ENCODE measurements at places on chromosomes 11 and 22. TPM values are rescaled to one million over a fixed set of nuclear protein-coding genes. Genes with fewer than 3 reads are reported as not detected.

KLHDC7B gene
- total RNA-seq = not detected

MFRP gene
- not detected for total RNA-seq

ZC3H12C gene
- 20.3 TPM for total RNA-seq

EMID1 gene
- 1.1 TPM for total RNA-seq

KDM4F gene
- total RNA-seq = not detected

FGF4 gene
- total RNA-seq = not detected

KBTBD3 gene
- total RNA-seq = 5.0 TPM

RAB38 gene
- 11.9 TPM for total RNA-seq

MUC6 gene
- total RNA-seq = not detected

AQP11 gene
- 0.65 TPM for total RNA-seq

FXYD2 gene
- total RNA-seq = not detected

GGT5 gene
- 32.3 TPM for total RNA-seq

ST14 gene
- 0.32 TPM for total RNA-seq

C11orf87 gene
- not detected for total RNA-seq

EML3 gene
- total RNA-seq = 25.9 TPM

CYP2R1 gene
- total RNA-seq = 4.6 TPM

SPINDOC gene
- 24.4 TPM for total RNA-seq

DRAP1 gene
- total RNA-seq = 125 TPM

EIF3D gene
- total RNA-seq = 328 TPM

PLAAT3 gene
- 0.48 TPM for total RNA-seq

PNPLA5 gene
- total RNA-seq = not detected

MAPK8IP2 gene
- 0.24 TPM for total RNA-seq

ALKBH3 gene
- total RNA-seq = 32.2 TPM

RNF214 gene
- 10.8 TPM for total RNA-seq

C11orf65 gene
- total RNA-seq = 1.0 TPM

USP35 gene
- 7.5 TPM for total RNA-seq

DNAJB7 gene
- total RNA-seq = not detected

TRIM49C gene
- total RNA-seq = not detected

DENND5A gene
- total RNA-seq = 70.5 TPM

FBLN1 gene
- total RNA-seq = 113 TPM

SC5D gene
- 23.5 TPM for total RNA-seq
